ENCODE measurements at places on chromosomes 11 and 22.
A peak's percentile ranks its signal among the peaks of the same experiment; 100 is the strongest.

DNA sequence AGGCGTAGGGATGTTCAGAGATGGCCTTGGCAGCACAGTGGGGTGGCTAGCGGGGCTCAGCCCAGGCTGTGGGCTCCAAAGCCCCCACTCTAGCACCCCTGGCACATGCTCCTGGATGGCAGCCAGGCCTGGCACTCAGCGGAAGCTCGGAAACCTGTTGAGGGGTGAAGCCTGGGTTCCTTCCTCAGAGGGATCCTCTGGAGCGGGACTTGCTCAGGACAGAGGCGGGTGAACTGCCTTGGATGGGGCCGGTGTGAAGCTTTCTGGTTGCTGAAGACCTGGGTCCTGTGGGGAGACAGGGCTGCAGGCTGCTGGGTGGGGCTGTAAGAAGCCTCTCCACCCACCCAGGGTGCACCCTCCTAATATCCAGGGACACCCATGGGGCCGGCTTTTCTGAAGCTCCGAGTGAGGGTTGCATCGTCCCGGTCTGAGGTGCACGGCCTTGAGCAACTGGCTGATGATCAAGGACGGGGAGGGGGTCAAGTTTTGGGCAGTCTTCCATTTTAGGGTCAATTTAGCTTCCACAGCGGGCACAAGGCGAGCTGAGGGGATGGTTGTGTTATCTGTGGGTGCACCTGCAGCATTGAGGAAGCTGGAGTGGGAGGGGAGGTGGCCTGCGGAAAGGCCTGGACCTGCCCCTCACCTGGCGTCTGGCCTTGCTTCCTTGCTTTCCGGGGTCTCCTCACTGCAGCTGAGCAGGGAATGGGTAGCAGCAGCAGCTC, 5.2 kb downstream of the MRGPRE start:
- DNase-seq: no peak

DNA sequence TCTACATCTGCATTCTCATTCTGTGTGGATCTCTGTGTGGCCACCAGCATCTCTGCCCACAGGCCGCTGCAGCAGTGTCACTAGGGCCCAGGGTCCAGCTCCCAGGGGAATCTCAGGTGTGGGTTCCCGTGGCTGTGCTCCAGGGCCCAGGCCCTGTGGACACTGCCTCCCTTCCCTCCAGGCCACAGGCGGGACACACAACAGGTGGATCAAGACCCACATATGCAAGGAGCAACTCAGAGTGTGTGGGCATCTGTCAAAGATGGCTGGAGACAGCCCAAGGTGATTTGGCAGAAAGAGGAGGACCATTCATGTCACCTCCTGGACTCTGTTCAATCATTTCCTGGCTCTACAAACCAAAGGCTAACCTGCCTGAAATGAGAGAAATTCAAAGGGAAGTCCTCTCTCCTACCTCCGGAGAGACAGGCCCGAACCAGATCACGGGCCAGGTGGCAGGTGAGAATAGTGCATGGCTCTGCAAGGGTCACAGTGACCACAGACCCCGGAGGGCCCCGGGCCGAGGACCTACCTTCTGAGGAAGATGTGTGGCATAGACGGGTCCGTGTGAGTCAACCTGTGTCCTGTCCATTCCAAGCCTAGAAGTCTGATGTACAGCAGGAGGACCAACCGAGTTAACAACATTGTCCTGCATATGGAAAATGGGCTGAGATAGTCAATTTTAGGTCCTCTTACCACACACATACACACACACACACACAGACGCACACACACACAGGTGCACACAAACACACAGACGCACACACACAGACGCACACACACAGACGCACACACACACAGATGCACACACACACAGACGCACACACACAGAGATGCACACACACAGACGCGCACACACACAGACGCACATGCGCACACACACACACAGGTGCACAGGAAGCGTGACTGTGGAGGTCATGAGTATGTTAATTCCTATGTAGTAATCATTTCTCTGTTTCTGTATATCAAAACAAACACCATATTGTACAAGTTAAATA, 1068.5 kb downstream of the BRD1 start:
- no peak for DNase-seq

GRCh38 chr11:47415949-47416472, 7.6 kb downstream of the SLC39A13 start:
- DNase-seq: no peak

DNA sequence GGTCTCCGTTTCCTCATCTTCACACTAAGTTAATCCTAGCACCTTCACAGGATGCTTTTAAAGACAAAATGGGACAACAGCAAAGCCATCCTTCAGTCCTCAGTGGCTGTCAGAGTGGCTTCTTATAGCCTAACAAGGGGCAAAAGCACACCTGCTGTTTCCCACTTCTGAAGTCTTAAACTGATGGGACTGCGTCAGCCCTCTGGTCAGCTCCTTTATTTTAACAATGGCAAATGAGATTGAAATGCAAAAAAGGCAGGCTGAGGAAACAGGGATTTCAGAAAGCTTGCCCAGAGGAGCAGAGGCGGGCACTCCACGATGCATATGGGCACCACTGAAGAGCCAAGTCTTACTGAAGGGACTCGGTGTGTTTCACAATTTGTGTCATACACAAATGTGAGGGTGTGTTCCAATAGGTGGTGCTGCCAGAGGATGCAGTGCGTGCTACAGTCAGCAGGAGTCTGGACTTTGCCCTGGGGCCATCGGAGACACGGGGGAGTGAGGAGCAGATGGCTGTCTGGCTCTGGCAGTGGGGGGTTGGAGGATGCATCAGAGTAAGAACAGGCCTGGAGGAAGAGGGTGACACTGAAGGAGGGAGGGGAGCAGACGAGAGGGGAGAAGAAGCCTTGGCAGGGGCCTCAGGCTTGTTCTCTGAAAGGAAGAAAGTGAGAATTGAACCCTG, 47.3 kb downstream of the TENM4 start:
- DNase-seq: no peak

- DNase-seq: no peak
Observed at GRCh38 chr22:22698263-22698750, 53.9 kb downstream of the GGTLC2 start.

GRCh38 chr22:33883961-33884808, 36.1 kb downstream of the LARGE1 start:
- DNase-seq: no peak

DNA sequence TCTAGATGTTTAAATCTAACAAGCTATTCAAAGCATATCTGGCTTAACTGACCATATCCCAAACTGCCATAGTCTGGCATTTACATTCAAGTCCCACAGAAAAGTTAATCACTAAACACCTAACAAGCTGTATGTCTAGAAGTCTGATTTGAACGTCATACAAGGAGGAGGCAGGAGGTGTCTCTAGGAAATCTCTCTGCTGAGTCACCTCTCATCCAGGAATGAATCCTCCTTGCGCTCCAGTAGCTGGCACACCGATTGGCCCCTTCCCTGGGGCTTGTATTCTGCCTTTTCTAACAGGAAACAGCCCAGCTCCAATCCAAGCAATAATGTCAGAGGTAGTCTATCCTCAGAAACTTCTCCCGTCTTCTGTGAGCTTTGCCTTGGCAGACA, 31.8 kb downstream of the FEZ1 start:
- DNase-seq: no peak

DNA sequence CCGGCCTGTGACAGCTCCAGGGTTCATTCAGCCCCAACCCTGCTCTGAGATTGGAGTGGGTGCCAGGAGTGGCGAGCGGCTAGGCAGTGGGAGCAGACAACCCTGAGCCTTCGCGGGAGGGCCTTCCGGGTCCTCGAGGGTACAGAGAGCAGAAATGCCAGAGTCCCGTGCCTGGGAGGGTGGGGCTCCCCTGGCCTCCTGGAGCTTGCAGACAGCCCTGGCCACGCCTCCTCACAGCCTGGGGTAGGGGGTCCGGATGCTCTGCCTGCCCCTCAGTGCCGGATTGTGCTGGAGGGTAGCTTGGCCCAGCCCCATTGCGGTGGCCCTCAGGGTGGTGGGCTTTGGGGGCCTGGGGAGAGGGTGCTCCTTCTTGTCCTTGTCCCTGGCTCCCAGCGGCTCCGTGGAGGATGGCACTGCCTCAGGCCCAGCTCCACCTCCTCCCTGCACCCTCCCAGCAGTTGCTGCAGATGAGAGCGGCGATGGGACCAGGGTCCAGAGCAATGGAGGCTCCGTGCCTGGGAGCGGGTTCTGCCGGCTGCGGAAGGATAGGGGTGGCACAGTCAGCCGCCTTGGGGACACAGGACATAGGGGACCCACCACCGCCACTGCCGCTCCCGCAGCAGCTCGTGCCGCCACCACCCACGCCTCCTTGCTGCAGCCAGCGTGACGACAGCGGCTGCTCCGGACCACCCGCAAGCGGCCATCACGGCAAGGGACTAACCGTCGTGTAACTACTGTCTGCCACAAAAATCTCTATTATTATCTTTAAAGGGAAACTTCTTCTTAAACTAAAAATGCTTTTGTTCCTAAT, 34.9 kb upstream of the OR10G7 start:
- DNase-seq: no peak

GRCh38 chr11:120339394-120339890, 3.2 kb downstream of the ARHGEF12 start:
- DNase-seq: no peak

- no peak for DNase-seq
Observed at GRCh38 chr11:74696939-74697675, 34.1 kb downstream of the CHRDL2 start.

DNA sequence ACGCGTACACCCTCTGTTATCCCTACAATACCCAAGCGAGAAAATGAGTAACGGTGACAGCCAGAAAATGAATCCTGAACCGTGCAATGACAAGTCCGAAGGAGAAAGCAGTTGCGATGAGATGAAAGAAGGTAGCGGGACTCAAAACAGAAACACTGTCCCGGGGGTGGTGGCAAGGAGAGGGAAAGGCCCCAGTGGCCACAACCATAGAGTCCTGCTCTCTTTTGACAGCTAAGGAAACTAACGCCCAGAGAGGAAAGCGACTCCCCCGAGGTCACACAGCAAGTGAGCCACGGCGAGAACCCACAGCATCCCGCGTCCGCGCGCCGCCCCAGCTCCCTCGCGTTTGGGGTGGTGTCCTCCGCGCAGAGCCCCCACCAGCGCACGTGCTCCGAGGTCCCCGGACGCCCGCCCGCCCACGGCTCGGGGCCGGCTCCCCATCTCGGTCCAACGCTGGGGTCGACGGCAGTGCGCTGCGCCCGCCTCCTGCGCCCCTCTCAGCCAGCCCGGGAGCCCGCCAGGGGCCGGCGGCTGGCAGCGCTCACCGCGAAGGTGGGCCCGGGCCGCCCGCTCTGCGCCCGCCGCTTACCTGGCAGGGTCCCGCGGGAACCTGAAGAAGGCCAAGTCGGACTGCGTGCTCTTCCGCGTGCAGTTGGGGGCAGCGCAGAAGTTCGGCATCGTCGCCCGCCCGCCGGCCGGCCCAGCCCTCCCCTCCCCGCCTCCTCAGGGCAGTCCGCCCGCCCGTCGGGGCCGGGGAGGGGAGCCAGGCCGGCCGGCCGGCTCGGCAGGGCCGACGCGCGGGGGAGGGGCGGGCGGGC, 564 bp downstream of the THAP12 start:
- peak; percentile 18 for DNase-seq

DNA sequence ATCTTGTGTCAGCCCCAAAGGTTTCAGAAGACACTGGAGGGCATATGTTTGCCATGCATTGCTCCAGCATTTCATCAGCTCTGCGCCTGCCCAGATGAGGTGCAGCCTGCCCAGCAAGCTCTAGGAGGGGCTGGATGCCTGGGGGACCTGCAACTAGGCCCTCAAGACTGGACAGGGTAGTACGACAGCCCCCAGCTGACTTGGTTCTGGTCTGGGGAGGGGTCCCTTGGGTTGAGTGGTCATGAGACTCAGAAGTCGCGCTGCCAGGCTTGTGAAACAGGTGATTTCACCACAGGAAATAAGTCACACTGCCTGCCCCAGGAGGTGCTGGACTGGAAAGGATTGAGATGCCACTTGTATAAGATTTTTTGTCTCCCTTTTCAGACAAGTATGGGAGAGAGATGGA, 23.4 kb downstream of the TPBGL start:
- DNase-seq: no peak

DNA sequence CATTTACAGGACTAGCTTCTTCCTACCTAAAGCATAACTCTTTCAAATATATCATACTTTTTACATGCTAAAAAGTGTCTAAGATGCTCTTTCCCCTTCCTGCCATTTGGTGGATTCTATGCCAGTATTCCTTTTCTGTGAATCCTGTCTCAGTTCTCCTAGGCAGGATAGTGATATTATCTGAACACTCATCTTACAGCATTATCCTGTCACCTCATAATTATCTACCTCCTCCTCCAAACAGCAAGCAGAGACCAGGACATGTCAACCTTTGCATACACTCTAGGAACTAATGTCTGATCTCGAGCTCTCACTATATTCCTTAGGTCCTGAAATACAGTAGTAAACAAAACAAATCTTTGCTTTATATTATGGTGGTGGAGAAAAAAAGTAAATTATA, 275.5 kb downstream of the FAM181B start:
- no peak for DNase-seq

GRCh38 chr11:126394036-126394435, 38.5 kb downstream of the ST3GAL4 start:
- no peak for DNase-seq

DNA sequence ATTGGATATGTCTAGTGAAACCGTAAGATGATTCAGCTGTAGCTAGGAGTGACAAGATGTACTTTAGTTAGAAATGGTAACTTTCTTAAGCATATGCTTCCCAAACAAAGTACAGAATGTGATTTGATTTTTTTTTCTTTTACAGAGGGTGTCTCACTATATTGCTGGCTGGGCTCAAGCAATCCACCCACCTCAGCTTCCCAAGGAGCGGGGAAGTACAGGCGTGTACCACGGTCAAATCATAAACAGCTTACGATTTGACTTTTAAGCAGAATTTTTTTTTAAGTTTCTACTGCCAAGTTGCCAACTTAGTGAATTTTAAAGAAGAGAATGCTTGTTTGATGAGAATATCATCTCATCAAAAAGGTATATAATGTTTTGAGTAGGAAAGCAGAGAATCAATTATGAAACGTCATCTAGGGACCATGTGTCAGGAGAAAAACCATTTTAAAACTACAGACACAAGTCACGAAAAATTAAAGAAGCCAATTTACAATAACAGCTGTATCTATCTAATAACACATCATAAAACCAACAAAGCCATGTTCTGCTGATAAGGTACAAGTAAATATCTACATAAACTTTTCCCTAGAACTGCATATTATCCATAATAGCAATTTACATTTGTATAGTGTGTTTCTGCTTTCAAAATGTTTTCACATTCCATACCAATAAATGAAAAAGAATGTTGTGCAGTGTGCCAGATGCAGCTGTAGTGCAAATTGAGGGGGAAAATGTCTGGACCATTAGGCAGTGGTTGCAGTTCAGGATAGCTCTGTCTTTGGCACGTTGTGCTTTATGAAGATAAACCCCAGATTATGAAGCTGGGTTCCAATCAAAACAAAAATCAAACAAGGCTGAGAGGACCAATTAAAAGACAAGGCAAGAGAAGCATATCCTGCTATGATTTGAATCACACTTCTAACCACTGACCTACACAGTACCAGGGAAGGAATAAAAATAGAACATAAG, 33.7 kb upstream of the USP47 start:
- DNase-seq: no peak

- DNase-seq: no peak
Observed at GRCh38 chr11:45178890-45179671, 32.6 kb downstream of the PRDM11 start.

DNA sequence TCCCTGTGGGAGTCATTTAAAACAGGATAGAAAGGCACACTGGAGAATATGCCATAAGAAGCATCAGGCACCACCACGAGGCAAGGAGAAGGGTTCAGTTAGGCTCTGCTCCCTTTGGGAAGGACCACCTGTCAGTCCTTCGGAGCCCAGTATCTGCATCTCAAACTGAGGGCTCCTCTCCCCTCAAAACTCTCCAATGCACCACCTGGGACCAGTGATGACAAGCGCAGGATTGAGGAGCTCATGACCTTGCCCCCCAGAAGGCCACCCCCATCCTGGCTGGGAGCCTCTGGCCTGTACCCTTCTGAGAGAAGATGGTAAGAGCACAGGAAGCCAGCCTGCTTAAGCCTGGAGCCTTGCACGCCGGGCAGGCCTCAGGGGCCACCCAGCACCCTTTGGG, 39.4 kb downstream of the OPCML start:
- DNase-seq: no peak
